Stimulated activated CD4-positive, alpha-beta T cell treated with anti-CD3 and anti-CD28 coated beads, TNF-alpha, amount 100 ng/mL, for 4 hours (primary cell): ENCODE measurements at places on chromosomes 5 and 9.

DNA sequence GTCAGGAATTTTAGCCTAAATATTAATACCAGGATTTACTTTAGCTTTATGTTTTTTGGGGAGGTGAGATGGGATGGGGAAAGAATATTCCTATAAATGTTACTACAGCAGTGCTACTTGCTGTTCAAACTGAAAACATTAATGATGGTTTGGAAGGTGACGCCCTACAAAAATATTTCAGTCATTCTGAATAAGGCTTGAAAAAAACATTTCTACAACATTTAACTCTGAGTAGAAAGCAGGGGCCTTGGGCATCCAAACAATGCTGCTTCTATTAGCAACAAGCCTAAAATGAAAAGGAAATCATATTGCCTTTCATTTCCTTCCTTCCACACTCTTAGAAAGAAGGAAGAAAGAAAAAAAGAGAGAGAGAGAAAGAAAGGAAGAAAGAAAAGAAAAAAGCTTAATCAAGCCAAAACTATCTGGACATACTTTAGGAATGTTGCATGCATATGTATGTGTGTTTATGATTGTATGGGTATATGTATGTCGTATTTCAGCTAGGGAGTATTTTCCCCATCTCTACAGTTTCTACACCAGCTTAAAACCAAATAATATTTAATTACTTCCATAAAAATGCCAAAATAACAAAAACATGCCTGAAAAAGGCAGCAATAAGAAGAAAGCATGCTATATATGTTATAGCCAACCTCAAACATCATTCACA lies 16.3 kb upstream of the DAB2 start:
- DNase-seq, result no peak

DNA sequence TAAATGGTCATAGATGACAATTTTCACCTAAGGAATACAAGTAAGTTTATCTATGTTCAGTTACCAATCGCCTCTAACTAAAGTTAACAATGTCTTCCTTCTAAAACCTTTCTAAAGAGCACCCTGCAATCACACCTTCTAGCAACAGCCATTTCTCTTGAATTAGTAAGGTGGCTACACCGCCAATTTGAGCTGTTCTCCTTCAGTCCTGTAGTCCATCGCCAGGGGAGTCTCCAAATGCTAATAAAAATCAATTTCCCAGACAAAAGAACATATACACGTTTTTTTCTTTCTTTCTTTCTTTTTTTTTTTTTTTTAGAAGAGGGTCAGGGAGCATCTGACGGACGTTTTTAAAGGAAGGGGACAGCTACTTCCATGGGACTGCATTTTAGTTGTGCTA lies 729 bp upstream of the RORB start:
- DNase-seq, result no peak

DNA sequence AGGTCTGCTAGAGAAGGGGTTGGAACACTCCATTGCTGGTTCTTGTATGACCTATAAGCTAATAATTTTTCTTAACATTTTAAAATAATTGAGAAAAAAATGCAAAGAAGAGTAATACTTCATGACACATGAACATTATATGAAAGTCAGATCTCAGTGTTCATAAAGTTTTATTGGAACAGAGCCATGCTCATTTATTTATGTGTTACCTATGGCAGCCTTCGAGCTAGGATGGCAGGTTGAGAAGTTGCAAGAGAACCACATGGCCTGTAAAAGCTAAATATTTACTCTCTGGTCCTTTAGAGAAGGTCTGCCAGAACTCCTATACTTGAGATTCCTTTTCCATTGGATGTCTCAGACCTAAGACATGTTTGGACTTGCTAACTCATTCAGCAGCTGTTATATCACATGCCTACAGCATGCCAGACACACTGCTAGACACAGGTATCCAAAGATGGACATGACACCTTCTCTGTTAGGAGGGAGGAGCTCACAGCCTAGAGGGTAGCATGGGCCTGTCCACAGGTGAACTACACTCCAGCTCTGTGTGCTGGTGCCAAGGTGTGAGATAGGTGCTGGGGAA lies 304.3 kb downstream of the ARHGAP26 start:
- no peak for DNase-seq

GRCh38 chr5:165282491-165282890 lies 1777.1 kb downstream of the MAT2B start:
- DNase-seq, result no peak

GRCh38 chr5:81773161-81773560 lies 22.3 kb upstream of the SSBP2 start:
- no peak for DNase-seq

DNA sequence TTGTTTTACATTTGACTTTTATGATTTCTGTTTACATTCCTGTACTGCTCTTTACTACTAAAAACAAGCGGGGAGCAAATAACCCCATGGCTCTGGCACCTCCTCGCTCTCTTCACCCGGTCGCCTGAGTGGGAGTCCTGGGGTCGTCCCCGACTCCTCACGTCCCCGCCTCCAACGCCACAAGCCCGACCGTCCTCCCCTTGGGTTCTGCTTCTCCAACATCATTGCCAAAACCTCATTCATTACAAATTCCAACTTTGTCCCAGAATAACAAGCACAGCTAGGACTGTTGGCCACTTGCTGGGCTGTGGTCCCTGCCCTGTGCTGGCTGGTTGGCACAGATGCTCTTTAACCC lies 35.1 kb downstream of the MRPL36 start:
- DNase-seq, result no peak

GRCh38 chr5:155728857-155729683 lies 597.9 kb upstream of the SGCD start:
- no peak for DNase-seq

DNA sequence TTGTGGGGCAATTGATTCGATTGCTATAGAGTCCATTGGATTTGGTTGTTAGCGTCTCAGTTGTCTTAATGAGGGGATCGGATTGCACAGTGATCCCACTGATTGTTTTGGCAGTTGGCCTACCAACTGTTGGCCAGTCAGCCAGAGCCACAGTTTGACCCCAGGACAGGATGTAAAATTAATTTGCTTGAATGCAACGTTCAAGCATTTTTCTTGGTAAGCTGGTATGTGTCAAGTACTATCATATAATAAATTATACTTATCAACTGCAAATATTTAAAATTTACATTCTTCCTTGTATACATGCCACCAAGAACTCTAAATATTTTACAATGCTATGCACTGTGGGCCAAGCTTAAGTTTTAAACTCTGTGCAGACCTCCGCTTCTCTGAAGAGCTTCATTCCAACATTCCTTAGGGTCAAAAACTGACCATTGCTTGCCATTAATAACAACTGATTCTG lies 80.4 kb upstream of the OSMR start:
- DNase-seq, result no peak
